ENCODE measurements at places on chromosomes 5 and 9.

GRCh38 chr5:166581826-166582225 is 1709.6 kb upstream of the WWC1 start:
- no peak for DNase-seq

GRCh38 chr9:129745200-129745599 is 7.6 kb downstream of the PTGES start:
- no peak for DNase-seq

GRCh38 chr9:94772639-94773303 is 46.3 kb downstream of the AOPEP start:
- DNase-seq, result no peak

GRCh38 chr5:143066556-143067281 is 296.5 kb downstream of the ARHGAP26 start:
- no peak for DNase-seq

DNA sequence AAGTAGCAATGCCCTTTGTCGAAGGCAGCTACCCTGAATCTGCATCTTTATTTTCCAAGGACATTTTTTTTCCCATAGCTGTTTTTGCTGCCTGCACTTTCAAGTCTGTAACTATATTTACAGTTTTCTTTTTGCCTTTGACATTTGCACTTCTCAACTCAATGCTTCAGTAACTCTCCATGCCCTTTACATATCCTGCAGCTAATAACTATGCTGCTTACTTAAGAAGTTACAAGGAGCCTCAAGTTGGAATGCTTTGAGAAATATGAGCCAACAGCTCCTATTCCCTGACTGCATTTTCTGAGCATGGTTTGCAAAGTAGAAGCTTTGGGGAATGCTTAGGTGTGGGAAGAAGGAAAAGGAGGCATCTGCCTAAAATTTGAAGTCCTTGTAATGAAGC is 194.8 kb upstream of the TRPC7 start:
- DNase-seq, result no peak

DNA sequence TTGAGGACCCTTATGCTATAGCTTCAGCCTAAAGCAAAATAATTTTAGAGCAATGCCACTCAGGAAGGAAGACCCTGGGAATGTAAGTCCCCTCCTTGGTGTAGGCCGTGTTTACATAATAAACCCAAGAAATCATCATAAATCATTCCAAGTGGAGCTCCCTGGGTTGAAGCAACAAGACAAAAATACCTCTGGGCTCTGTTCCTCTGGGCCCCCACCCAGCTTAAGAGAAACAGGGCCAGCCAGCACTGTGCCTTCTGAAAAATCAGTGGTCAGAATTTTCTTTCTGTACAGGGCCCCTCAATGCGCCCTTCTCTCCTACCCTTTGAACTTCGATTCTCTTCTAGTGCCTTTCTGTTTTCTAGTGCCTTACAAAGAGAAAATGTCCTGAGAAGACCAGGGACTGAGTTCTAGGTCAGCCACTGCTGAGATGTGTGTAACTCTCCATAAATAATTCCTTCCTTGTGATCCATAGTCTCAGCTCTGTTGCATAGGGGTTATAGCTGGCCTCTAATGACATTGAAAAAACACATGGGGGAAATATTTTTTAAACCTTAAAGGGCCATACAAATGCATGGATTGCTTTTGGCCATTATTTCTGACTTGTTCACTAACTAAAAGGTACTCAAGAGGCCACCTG is 101.0 kb downstream of the ADRB2 start:
- DNase-seq, result no peak

GRCh38 chr5:7876867-7877266 is 7.9 kb downstream of the MTRR start:
- DNase-seq, result no peak

DNA sequence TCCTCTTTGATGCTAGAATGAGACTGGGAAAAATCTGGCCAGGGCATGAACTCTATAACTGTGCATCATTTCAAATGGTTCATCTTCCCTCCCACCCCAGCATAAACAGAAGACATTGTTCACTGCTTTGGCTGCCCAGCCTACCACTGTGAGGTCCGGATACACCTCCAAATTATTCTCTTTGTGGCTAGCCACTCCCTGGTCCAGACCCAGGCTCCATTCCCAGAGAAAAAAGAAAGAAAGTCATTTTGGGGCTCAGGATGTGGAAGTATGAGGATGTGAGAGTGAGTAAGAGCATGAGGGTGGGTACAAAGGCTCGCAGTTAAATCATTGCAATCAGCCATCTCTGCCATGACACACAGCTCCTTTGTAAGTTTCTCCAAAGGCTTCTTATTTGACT is 559.2 kb downstream of the PSAT1 start:
- DNase-seq, result no peak

- DNase-seq, result no peak
These were observed 50.7 kb downstream of the CDKN2A start for GRCh38 chr9:21943464-21943863.

DNA sequence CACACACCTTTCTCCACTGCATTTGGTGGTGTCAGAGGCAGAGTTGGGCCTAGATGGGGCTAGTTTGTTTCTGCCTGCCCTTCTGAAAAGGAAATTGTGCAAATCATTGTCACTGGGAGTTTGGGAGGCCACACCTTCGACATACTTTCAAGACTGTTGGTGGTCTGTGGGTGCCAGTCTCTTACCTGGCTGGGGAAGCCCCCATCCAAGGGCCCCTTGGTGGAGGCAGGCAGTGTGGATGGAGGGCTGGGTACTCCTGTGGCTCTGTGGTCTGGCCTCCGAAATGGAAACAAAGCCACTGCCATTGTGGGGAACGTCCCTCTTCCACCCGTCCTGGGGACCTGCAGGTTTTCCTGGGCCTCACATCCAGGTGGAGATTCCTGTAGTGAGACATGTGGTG is 10.9 kb upstream of the PHYHD1 start:
- DNase-seq, result no peak

DNA sequence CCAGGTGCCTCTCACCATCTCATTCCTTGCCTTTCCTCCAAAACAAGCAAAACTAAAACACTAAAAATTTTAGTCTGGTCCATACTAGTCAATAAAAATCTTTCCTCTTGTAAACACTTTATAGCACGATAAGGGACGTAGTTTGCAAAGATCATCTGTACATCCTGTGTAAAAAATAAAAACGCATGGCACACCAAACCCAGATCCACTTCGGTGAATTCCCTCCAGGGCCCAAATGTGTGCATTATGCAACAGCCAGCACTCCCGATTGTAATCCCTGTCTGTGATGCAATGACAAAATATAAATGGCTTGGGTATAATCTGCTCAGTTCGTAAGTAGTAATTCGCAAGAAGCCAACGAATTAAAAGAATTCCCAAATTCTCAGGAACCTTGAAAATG is 1.4 kb downstream of the FAM169A start:
- no peak for DNase-seq

GRCh38 chr5:53071738-53072137 is 37.8 kb downstream of the MOCS2 start:
- DNase-seq, result no peak

- no peak for DNase-seq
These were observed 32.9 kb downstream of the DCAF12 start for GRCh38 chr9:34093578-34093977.

DNA sequence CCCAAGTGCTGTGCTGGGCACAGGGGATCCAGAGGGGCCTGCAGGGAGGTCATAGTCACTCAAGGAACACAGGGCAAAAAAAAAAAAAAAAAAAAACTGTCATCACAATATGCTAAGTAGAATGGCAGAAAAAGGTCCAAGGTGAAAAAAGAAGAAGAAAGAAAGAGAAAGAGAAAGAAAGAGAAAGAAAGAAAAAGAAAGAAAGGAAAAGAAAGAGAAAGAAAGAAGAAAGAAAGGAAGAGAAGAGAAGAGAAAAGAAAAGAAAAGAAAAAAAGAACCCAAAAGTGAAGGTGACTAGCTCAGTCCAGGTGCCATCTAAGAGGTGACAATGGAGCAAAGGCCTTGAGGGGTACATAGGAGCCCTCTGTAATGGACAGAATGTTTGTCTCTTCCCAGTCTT is 73.9 kb downstream of the PDE6A start:
- DNase-seq, result no peak

DNA sequence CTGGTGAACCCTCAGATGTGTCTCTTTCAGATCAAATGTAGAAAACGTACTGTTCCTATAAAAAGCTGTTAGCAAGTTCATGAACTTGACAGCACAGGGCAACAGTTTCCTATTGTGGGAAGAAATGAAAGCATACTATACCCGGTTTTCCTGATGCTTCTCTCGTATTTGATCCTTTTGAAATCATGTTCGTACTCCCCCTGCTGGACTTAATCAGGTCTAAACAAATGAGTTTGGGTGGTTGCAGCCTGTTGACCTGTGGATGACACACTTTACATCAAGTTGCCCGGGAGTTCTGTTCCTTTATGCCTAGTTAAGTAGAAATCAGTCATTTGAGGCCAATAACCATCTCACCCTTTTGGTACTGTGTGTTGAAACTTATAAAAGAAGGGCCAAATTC is 1992.3 kb downstream of the MAT2B start:
- DNase-seq, result no peak

Measured in stimulated activated CD8-positive, alpha-beta memory T cell treated with anti-CD3 and anti-CD28 coated beads, Interleukin-4, amount 100 ng/mL, for 4 hours (primary cell).